Prostate gland (tissue), 2 donors: ENCODE measurements at places on chromosomes 12 and 14. TPM values are rescaled to one million over a fixed set of nuclear protein-coding genes. Genes with fewer than 3 reads are reported as not detected.

DNA sequence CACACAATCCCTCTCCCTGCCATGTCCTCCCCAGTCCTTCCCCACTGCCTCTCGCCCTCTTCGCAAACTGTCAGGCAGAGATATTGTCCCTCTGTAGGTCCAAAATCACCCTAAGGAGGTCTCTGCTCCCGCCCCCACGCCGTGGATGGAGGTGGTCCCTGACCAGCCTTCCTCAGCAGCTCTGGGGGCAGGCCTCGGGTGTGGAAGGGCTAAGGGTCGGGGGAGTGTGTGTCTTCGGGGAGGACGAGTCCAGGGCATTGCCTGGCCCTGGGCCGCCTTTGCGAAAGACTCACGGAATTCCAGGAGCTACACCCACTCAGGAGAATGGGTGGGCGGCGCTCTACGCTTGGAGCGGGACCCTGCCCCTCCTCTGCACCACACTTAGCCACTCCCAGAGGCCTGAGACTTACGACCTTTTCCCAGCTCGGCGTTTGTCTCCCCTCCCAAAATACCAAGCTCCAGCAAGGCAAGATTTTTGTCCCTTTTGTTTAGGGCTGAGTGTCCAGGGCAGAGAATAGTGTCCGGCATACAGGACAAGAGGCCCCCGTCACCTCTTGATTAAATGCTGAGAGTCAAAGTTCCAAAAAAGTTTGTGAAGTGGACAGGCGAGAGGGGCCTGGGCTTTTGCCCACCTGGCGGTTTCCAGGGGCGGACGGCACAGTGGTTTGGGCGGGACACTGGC is 881 bp downstream of the PYGL start:
- H3K4me3 ChIP-seq = peak overlapping the region; percentile 62
- peak overlapping the region; percentile 82 for H3K27ac ChIP-seq
- H3K36me3 ChIP-seq = no peaks in the 10 kb centered on the region
- H3K4me1 ChIP-seq = no peaks in the 10 kb centered on the region
- peak; percentile 11 for DNase-seq

DNA sequence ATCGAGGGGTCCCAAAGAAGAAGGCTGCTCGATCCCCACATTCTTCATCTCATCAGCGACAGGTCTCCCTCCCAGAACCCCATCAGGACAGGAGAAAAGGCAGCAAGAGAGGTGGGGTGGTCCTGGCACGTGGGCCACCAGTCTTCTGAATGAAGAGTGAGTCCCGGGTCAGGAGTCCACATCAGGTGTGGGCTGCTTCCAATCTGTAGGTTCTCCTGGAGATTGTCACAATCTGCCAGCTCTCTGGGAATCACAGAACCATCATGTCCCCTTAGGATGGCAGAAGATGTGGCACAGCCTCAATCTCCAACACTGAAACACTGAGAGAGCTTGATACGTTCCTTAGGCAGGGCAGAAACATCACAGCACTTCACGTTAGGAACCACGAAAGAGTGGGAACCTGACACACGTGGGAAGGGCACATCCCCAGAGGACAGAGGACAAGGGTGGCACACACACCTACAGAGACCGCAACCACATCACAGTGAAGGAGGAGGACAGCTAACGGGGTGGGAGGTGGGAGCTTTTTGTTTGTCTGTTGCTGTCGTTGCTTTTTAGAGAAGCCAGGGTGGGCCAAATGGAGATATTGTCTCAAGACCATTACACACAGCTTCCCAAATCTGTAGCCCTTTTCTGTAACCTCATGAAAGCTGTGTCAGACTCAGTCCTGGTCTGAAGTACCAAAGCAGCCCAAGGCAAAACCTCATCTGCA is 284.5 kb downstream of the DPF3 start:
- no peak overlapping the region for H3K4me3 ChIP-seq
- no peak overlapping the region for H3K27ac ChIP-seq
- no peaks in the 10 kb centered on the region for H3K4me1 ChIP-seq
- no peak for DNase-seq
- no peaks in the 10 kb centered on the region for H3K36me3 ChIP-seq

DNA sequence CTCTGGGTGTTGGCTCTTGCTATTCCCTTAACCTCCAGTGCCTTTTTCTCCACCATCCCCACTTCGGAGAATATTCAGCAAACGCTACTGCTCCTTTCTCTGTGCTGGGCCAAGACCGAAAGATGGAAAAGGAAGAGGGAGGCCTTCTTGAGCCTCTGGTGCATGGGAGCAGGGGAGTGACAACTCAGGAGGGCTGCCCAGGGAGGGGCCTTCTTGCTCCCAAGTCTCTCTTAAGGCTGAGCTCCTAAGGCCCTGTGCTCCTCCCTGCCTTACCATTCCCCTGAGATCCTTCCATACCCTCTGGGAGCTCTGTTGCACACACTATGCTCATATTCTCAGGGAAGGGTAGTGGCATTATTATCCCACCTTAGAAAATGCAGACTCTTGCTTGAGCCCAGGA is 34.9 kb downstream of the SH2B3 start:
- no peaks in the 10 kb centered on the region for H3K36me3 ChIP-seq
- H3K4me3 ChIP-seq = no peak overlapping the region
- H3K27me3 ChIP-seq = no peaks in the 10 kb centered on the region

DNA sequence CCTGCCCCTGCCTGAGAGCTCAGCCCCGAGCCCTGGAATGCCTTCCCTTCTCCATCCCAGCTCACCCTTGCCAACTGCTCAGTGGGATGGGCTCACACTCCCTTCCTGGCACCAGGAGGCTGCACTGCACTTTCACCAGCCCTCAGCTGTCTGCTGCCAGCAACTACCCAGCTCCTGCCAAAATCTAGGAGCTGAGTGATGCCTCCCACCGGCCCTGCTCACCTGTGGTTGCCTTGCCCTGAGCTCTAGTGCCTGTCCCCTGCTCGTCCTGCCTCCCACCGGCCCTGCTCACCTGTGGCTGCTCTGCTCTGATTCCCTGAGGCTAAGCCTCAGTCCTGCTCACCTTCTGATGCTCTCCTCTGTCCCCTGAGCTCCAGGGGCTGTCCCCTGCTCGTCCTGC is 119.8 kb downstream of the TMEM121 start:
- H3K4me3 ChIP-seq = no peak overlapping the region
- DNase-seq = no peak
- no peaks in the 10 kb centered on the region for H3K27me3 ChIP-seq
- H3K36me3 ChIP-seq = no peaks in the 10 kb centered on the region
- no peaks in the 10 kb centered on the region for H3K4me1 ChIP-seq

Gene FAM186B
- 0.23 TPM for total RNA-seq
